ENCODE measurements at places on chromosomes 4 and X.

DNA sequence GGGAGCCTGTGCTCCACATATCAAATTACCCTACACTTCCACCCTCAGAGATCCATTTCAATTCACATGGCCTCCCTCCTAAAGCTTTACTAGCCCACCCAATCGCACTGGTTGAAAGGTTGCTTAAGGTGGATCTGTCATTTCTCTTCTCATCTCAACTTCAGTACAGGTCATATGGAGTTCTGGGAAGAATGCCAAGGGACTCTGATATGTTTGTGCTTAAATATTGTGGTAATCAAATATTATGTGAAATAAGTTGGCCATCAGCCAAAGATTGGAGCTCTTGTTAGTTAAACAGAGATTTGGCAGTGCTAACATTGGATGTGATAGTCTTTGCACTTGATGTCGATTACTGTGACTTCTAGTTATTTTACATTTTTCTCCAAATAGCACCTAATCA lies 20.5 kb downstream of the SEPTIN6 start:
- no peak for DNase-seq

DNA sequence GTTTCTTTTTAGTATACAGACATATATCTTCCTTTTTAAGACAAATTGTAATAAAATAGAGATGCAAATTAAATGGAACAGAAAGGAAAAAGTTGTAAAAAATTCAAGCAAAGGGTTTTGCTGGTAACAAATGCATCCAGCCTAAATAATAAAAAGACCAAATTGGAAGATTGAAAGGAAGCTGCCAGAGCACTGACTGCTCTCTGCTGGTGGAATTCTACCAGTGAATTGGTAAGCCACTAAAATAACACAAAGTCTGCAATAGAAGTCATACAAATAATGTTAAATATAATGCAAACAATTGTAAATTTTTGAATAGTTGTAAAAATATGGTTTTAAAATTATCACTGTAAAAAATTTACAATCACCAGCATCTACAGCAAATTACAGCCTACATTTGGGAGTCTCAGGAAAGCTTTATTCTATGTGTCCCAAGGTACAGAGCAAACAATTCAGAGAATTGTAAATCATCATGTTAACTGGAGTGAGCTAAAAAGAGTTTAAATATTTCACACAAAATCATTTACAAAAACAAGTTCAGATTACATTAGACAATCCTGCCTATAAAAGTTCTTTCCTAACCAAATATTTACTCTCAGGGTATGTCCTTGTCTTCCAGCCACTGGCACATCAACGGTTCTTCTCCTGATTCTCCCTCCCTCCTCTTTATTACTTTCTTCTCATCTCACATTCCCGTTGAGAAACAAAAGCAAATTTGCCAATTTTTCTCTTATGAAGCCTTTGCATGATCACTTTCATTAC lies 1322.5 kb downstream of the PCDH7 start:
- DNase-seq = no peak

DNA sequence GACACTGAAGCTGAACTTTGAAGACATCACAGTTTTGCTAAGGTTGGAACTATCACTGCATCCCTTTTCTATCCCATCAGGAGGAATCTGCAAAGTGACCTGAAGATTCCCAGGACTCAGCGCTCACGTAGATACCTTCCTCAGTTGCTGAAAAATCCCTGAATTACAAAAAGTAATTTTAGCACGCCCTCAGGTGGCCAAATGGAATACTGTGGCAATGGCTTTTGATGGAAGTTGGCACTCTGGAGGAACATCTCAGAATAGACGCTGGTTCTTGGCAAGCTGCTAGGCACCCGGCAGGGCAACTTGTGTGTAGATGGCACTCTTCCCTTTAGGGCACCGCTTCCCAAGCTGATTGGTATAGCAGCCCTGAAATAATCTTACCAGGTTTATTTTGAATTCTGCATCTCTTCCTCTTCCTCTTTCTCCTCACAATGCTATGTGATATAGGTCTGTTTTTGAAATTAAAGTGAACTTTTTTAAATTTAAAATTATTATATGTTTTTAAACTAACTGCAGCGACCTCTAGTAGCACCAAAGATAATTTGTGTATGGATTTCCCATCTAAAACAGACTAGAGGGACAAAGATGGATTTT lies 16.3 kb upstream of the ESX1 start:
- DNase-seq = peak; percentile 17

DNA sequence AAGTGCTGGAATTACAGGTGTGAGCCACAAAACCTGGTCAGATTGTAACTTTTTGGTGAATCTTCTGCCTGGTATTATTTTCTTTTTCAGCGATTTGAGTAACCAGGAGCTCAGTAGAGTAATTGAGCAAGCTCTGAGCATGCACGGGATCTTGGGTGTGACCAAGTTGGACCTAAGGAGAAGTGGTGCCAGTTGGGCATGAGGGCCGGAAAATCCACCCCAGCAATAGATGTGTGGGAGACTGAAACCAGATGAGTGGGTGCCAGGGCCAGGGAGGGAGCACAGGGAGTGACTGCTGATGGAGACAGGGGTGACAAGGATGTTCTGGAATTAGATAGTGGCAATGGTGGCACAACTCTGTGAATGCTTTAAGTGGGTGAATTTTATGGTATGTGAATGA lies 3.7 kb upstream of the CCNQ start:
- DNase-seq = no peak

GRCh38 chrX:23317799-23318724 lies 16.6 kb upstream of the PTCHD1 start:
- DNase-seq = no peak

DNA sequence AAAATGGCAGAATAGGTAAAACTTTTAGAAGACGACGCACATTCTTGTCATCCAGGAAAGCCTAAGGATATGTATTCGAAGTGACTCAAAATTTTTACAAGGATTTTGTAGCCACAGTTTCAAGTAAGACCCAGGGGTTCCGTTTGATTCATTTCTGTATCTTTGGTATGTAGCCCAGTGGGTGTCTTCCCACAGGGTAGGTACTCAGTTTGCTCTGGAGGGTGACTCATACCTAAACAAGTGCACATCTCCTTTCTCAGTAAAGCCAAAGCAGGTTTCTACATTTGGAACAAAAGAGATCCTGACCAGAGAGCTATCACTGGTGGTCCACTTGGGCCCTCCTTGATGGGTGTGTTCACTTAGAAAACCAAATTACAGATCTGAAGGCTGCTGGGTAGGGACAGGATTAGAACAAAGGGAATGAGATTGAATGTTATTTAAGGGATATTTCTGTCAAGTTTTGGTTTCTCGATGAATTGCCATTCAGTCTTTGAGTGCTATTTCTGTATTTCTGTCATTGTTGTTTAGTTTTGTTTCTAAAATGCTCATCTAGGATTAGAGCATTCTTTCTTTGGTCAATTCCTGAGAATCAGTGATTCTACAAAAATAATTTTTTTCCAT lies 56.1 kb downstream of the PLS3 start:
- no peak for DNase-seq

- no peak for DNase-seq
Measured at GRCh38 chr4:76011700-76012387, 4.5 kb upstream of the CXCL9 start.

GRCh38 chr4:173432430-173432829 lies 33.5 kb upstream of the SCRG1 start:
- DNase-seq = no peak

- no peak for DNase-seq
Measured at GRCh38 chr4:88981556-88981955, 75.4 kb downstream of the FAM13A start.

GRCh38 chr4:7638984-7639789 lies 204.5 kb upstream of the PSAPL1 start:
- peak; percentile 78 for DNase-seq

DNA sequence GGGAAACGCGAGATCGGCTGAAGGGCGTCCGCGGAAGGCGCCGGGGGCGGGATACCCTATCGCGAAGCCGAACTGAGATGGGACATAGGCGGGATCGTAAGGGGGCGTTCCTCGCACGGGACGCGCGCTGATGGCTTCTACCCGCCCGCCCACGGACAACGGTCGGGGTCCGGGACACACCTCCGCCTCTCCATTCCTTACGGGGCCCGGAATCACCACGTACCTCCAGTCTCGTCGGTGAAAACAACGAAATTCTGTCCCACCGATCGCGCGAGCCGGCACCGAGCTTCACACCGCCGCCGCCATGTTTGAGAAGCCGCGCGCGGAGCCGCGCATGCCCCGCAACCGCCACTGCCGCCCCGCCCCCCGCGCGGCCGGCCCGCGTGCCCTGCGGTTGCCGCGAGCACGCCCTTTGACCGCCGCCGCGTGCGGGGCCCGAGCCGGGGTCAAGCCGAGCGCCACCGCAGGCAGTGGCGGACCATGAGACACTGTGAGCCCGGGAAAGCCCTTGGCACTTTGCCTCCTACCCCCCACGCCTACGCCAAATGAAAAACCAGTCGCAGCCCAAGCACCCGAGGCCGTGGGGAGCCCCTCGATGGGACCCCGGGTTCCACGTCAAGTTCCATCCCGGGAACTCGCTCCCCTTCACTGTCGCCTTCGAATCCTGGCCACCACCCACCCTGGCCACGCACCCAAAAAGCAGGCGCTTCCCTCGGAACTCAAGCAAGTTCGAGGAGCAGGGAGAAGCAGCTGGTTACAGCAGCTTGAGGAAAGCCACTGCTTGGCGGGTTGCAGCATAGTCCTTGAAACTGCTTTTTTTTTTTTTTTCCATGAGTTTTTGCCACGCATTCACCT lies at the start of gene SCML2:
TSS of gene SCML2 (minus strand) at position 320 of the 855 bp plus-strand sequence. CDS start 20,617 bp downstream, outside the sequence.
- peak; percentile 30 for DNase-seq

DNA sequence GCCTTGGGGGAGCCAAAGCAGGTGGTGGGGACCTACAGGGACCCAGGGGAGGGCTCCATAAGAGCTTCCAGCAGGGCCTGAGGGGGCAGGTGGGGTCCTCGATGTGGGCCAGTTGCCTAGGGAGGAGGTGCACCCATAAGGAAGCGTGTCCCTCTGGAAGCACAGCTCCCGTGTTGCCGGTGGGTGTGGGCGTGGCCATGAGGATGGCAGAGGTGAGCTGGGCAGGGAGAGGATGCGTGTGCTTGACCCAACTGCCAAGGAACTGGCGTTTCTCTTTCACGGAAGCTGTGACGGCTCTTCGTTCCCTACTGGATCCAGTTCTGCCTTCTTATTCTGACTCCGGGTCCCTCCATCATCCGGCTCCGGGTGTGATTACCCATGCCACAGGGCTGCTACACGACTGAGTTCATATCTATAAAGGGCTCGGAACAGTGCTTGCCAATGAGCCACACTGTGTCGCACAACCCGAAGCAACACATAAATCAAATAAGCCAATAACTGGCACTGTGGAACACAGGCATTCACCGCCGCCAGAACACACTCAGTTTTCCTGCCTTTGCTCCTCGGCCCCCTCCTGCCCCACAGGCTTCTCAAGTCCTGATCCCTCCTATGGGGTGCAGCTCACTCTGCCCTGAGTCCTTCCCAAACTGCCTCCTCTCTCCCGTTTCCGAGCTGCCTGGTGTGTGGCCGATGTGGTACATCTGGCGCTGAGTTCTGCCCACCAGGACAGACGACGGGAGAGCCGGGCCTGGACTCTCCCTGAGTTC lies 35.5 kb downstream of the RNF212 start:
- no peak for DNase-seq

GRCh38 chr4:163191999-163192398 lies 25.3 kb upstream of the NAF1 start:
- no peak for DNase-seq

DNA sequence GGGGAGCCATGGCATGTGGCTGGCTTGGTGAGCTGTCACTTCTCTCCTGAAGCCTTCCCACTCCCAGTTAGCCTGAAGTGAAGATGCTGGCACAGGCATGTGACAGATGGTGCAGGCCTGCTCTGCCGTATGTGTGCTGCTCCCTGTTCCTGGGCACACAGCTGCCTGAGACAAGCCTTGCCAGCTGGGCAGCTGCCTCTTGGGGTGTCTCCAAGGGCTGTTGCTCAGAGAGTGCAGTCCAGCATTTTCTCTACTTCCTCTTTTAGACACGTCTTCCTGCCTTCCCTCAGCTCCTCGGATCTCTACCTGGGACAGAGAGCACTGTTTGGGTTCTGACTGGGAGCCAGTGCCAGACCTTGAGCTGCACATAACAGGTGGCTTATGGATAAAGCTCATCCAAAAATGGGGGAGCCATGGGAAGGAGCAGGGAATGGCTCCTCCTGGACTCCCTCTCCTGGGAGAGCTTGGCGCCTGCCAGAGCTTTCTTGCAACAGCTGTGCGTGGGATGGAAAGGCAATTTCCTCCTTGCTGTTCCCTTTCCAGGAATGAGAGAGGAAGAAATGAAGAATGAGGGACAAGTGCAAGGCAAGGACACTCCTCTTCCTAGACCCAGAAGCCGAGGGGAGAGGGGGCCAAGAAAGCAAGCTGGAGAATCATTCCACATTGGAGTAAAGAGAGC lies 132.9 kb downstream of the MSL3 start:
- no peak for DNase-seq

DNA sequence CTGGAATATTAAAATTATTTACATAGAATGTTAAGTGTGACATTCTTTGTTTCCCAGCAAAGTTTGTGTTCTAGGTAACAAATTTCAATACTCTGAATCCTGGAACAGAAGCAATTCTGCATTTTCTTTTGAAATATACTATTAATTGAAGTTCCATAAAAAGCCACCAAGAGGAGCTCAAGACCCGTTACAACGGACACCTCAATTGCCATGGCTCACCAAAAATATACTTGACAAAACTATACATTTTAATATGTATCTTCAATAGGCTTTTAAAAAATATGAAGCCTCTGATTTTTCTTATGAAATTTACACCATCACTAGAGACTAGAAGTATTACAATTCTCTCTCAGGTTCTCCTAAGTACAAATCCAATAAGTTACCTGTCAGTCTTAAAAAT lies 111.4 kb downstream of the NYX start:
- no peak for DNase-seq

GRCh38 chr4:26885912-26886274 lies 25.3 kb downstream of the STIM2 start:
- peak; percentile 83 for DNase-seq

GRCh38 chr4:40940317-40940741 lies 190.6 kb downstream of the NSUN7 start:
- DNase-seq = no peak

DNA sequence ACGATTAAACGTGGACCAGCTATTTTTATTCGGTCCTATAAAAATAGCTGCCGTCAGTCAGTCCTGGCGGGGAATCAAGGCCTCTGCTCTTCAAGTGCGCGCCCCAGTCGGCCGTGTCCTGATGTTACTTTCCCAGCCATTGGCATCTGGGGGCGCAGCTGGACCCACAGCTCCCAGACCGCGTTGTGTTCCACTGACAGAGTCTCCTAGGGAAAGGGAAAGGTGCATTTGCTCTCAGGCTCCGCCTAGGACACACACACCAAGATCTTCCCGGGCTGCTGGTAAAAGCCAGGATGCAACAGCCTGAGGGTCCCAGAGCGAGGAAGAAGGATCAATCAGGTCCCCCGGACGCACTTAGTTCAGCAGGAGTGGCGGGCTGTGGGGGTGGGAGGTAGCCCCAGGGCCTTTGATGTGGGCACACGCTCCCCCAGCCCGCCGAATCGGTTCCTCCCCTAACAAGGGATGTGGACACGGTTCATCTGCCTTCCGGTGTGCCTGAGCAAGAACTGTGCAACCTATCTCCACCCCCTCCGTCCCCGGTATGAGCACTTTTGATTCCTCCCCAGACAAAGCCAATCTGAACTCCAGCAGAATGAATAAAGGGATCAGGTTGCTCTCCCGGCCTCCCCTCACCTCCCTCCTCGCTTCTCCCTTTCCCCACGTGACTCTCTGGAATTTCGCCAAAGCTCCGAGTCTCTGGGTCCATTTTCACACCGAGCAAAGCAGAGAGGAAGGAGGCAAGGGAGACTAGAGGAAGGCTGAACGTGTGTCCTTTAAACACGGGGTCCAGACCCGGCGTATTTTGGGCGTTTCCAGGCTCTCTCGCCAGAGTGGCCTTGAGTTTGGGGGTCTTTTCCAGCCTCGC lies 626 bp upstream of the FRAS1 start:
- no peak for DNase-seq
